Smooth muscle cell of the pulmonary artery (primary cell): ENCODE measurements at places on chromosomes 5 and 9. TPM values are rescaled to one million over a fixed set of nuclear protein-coding genes. Genes with fewer than 3 reads are reported as not detected.

Gene FBP2
- total RNA-seq = not detected in 2 replicates

Gene ENTPD2
- not detected in 2 replicates for total RNA-seq

Gene SEMA5A
- 82.2 and 86.2 TPM in 2 replicates for total RNA-seq

Gene FBXL7
- total RNA-seq = 6.3 and 7.3 TPM in 2 replicates

Gene C9
- total RNA-seq = not detected in 2 replicates

Gene MOB3B
- 0.17 and 0.59 TPM in 2 replicates for total RNA-seq

Gene TARS1
- total RNA-seq = 185 and 188 TPM in 2 replicates

Gene DPM2
- total RNA-seq = 11.1 and 12.9 TPM in 2 replicates

Gene F12
- total RNA-seq = 0.17 TPM in 1 of 2 replicates, not detected in the other

Gene FOXI1
- not detected in 2 replicates for total RNA-seq

Gene RANBP17
- total RNA-seq = 8.7 and 12.5 TPM in 2 replicates

Gene CDH10
- 0.72 and 2.4 TPM in 2 replicates for total RNA-seq

Gene CA9
- 10.0 and 181 TPM in 2 replicates for total RNA-seq

Gene PALM2AKAP2
- total RNA-seq = 25.2 and 42.6 TPM in 2 replicates

Gene LCN12
- 0.20 TPM in 1 of 2 replicates, not detected in the other for total RNA-seq

Gene ARRDC3
- total RNA-seq = 110 and 199 TPM in 2 replicates

Gene DOCK8
- total RNA-seq = 0.07 and 0.26 TPM in 2 replicates

Gene SPATA6L
- 0.39 and 0.46 TPM in 2 replicates for total RNA-seq

Gene HAND1
- total RNA-seq = not detected in 2 replicates

Gene KIAA0825
- total RNA-seq = 3.1 and 3.8 TPM in 2 replicates

Gene IL9
- not detected in 2 replicates for total RNA-seq

Gene ABLIM3
- total RNA-seq = 37.7 and 38.4 TPM in 2 replicates

Gene CCDC192
- total RNA-seq = not detected in 2 replicates

Gene ZNF462
- 18.2 and 24.6 TPM in 2 replicates for total RNA-seq

Gene WNT8A
- not detected in 2 replicates for total RNA-seq

Gene DRD1
- 0.33 and 1.2 TPM in 2 replicates for total RNA-seq

Gene TMED7
- 199 and 381 TPM in 2 replicates for total RNA-seq
